ENCODE measurements at places on chromosomes 4 and X. TPM values are rescaled to one million over a fixed set of nuclear protein-coding genes. Genes with fewer than 3 reads are reported as not detected.
A peak's percentile ranks its signal among the peaks of the same experiment; 100 is the strongest.

DNA sequence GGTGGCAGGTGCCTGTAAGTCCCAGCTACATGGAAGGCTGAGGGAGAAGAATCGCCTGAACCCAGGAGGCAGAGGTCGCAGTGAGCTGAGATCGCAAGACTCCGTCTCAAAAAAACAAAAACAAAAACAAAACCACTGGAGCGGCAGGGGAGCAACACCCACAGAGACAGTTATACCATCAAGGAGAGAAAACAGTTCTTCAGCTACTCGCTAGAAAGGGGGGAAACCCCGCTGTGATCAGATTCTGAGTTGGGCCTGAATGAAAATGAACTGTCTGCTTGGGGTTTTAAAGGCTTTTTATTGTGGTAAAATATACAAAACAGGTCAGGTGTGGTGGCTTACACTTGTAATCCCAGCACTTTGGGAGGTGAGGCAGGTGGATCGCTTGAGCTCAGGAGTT is 16.8 kb upstream of the IRAK1 start:
- DNase-seq = peak; percentile 55

GRCh38 chr4:42778349-42778748 is 114.2 kb upstream of the GRXCR1 start:
- no peak for DNase-seq

DNA sequence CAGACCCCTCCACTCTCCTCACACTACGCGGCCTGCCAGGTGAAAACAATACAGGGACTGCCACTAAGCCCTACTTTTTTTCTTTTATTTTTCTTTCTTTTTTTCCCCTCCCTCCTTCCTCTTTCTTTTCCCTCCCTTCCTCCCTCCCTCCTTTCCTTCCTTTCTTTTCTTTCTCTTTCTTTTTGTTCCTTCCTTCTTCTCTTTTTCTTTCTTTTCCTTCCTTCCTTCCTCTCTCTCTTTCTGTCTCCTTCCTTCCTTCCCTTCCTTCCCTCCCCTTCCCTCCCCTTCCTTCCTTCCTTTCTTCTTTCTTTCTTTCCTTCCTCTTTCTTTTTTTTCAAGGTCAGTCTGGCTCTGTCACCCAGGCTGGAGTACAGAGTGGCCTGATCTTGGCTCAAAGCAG is 41.9 kb downstream of the RWDD4 start:
- DNase-seq = no peak

Gene FGF13
- 18.8 TPM for total RNA-seq

Gene YY2
- total RNA-seq = 1.6 TPM

GRCh38 chr4:16329797-16330134 is 103.5 kb upstream of the TAPT1 start:
- DNase-seq = no peak

DNA sequence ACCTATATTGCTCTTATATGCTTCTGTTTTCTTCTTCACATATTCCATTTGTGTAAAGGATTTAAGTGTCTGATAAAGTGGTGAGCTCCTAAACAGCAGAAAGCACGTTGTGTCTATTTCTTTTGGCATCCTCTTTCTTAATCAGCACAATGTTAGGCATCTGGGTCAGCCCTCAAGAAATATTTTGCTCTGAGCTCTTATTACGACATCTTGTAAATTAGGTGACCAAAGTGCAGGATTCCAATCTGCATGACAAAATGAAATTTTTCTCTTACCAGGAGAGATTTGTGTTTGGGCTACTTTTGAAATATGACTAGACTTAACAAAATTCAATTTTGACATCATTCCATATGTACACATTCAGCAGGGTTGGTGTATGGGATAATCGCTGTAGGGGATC is 210.0 kb upstream of the IGFBP7 start:
- DNase-seq = no peak

Gene PCDH10
- total RNA-seq = 4.0 TPM

- peak; percentile 53 for DNase-seq
These were observed 999 bp upstream of the KLHL15 start for GRCh38 chrX:24027985-24028384.

- no peak for DNase-seq
These were observed 378.3 kb upstream of the PCDH10 start for GRCh38 chr4:132770776-132771175.

DNA sequence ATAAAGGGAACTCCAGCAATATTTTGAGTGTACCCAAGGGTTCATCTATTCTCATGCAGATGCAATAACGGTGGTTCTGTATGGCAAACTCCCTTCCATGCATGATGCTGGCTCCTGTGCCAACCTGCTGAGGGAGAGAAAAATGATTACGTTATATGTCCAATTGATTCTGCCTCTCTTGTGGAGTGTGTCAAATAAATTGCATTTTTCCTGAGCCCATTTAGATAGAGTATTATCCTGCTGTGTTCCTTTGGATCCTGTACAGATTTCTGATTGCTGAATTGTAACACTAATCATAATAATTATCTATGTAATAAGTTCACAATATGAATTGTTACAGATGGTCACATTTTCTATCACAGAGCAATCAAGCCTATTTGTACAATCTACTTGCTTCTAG is 821.7 kb downstream of the C4orf33 start:
- DNase-seq = no peak

- peak; percentile 75 for DNase-seq
These were observed 26.5 kb upstream of the CHRNA9 start for GRCh38 chr4:40308528-40309122.

DNA sequence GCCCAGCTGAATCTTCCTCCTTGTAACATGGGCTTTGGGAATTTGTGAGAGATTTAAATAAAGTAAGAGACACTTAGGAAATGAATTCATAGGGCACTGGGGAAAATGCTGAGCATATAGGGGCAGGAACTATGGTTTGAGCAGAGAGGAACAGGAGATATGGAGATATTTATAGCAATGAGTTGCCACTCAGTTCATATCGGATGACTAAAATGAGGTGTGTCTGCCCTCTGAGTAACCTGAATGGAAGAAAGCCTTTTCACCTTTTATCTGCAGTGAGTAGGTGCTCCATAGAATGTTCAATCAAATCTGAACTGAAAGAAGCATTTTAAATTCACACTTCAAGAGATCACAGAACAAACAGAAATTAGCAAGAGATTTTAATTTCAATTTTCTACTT is 105.7 kb downstream of the CEP44 start:
- no peak for DNase-seq

GRCh38 chrX:123755107-123755506 is 22.3 kb upstream of the THOC2 start:
- no peak for DNase-seq

GRCh38 chrX:71636438-71637252 is 18.3 kb upstream of the CXCR3 start:
- no peak for DNase-seq

Gene SLITRK2
- 0.04 TPM for total RNA-seq

GRCh38 chr4:71231129-71232055 is 107.4 kb upstream of the SLC4A4 start:
- DNase-seq = peak; percentile 16

- no peak for DNase-seq
These were observed 22.6 kb downstream of the IRF2 start for GRCh38 chr4:184451726-184452125.

- DNase-seq = no peak
These were observed 921.7 kb upstream of the EPHA5 start for GRCh38 chr4:66591968-66592367.

DNA sequence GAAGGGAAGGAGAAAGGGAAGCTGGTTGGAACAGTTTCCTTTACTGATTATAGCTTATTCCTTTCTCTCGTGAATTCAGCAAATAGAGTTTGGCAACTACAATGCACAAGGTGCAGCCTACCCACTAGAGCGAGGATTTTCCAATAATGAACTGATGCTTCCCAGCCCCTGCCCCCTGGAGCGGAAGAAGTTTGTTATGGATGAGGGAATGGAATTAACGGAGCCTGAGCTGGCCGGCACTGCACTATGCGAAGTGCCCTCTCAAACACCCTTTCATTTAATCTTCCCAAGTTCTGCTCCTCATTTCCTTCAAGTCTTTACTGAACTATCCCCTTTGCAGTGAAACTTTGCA is 42.5 kb upstream of the CBR4 start:
- DNase-seq = no peak

DNA sequence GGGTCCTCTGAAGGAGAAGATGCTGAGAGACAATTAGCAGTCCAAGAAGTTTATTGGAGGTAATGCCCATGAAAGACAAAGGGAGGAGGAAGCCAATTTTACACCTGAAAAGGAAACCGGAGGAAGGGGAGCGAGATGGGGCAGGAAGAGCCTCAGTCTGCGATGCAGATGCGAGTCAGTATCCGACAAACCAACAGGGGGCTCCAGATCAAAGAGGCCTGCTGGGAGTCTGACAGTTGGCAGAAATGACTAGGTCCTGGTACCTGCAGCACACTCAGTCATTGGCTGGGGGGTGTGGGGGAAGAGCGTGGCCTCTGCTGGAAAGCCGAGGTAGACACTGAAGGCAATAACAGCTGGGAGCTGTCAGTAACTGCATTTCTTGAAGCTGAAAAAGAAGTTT is 231.1 kb upstream of the CENPE start:
- peak; percentile 88 for DNase-seq

DNA sequence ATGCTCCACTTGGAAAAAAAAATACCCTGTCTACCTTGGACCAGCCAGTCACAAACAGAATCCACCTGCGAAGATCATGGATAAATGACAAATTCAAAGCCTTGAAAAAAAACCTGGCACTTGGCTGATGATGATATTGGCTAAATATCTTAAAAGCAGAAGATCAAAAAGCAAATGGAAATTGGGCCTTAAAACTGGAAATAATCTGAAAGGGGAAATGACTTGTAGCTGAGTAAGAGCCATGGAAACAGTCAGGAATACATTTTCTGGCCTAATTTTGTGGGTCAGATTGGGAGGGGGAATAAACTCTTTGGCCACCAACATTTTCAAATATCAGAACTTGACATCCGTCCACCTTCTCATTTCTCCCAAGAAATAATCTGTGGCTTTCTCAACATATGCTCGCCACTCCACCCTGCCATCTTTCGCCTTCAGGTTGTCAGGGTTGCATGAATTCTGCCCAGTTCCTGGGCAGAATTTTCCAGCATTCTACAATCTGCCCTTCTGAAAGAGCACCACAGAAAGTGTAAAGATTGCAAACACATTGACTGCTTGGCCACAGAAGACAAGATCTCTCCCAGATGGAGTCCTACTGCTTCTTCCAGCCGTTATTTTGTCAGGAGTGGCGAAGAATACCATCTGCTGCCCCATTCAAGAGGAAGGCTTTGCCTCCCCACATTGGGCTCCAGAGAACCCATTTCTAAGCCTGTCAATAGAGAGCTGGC is 1.7 kb upstream of the NDP start:
- no peak for DNase-seq

Gene VSIG4
- not detected for total RNA-seq

- no peak for DNase-seq
These were observed 165.3 kb upstream of the FAM241A start for GRCh38 chr4:111979921-111980320.

- no peak for DNase-seq
These were observed 234.9 kb upstream of the CTSO start for GRCh38 chr4:156188596-156188995.

GRCh38 chrX:103415528-103415927 is 39.2 kb downstream of the BEX3 start:
- DNase-seq = no peak

Gene MYOZ2
- total RNA-seq = not detected

Gene CT45A5
- total RNA-seq = not detected

DNA sequence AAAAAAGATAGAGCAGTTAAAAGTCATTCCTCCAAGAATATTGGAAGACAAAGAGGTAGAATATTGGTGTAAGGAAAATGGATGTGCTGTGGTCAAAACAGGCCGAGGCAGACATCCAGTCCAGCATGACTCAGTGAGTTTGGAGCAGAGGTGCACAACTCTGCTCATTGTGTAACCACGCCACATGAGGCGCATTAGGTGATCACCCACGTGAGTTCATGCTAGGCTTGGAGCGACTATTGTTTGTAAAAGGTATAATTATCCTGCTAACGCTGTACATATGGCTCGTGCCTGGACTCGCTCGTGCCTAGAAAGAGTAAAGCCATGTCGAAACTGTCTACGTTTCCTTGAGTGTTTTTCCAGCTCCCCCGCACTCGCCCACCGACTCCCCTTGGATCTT is 23.9 kb downstream of the C4orf54 start:
- no peak for DNase-seq

GRCh38 chrX:68894142-68894512 is 65.3 kb downstream of the EFNB1 start:
- no peak for DNase-seq

Gene FMR1NB
- total RNA-seq = not detected
